ENCODE measurements at places on chromosomes 5 and 9.

- no peak for DNase-seq
Observed at GRCh38 chr5:120037451-120037850, 408.1 kb downstream of the FAM170A start.

DNA sequence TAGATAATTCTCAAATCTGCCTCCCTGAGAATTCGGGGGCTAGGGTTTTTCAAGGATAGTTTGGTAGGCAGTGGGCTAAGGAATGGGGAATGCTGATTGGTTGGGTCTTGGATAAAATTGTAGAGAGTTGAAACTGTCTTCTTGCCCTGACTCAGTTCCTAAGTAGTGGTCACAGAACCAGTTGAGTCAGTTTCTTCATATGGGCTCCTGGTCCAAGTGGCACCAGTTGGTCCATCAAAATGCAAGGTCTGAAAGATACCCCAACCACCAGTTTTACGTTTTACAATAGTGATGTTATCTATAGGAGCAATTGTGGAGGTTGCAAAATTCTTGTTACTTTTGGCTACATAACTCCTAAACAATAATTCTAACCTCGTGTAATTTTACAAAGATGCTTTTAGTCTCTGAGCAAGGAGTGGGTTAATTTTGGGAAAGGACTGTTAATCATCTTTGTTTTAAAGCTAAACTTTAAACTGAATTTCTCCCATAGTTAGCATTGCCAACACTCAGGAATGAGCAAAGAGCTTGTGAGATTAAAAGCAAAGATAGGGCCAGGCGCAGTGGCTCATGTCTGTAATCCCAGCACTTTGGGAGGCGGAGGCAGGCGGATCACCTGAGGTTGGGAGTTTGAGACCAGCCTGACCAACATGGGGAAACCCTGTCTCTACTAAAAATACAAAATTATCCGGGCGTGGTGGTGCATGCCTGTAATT lies 7.7 kb downstream of the CDK7 start:
- DNase-seq: no peak

GRCh38 chr5:140266471-140267200 lies 36.3 kb downstream of the PFDN1 start:
- no peak for DNase-seq

DNA sequence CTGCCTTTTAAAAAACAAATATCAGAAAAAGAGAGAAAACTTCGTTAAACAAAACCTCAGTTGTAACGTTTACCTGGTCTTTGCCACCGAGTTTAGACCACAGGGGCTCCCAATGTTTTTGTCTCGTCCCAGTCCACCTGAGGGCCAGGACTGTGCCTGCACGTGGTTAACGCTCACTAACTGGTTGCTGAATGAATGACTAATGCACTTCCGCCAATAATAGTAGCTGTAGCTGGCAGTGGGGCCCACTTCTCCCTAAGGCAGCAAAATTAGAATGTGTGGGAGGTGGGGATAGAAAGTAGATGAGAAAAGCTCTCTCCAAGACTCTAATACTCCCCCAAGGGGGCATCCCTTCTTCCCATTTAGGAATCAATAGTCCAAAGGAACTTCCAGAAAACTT lies 29.1 kb upstream of the MED27 start:
- DNase-seq: no peak

DNA sequence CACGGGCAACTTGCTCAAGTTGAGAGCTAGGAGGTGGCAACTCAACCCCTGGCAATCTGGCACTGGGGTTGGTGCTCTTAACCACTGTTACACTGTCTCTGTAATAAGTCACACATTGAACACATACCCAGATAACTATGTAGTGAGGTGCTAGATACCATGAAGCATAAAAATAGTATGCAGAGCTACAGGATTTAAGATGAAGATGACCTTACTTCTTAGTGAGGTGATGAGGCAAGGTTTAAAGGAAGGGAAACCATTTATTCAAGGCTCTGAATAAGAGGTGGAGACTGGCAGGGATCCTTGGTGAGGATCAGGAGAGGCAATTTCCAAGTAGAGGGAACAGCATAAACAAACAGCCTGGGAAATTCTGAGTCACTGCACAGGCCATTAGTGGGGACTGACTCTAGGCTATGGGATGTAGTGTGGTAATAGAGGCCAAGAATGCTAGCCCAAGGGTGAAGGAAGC lies 67.6 kb upstream of the NR3C1 start:
- no peak for DNase-seq

DNA sequence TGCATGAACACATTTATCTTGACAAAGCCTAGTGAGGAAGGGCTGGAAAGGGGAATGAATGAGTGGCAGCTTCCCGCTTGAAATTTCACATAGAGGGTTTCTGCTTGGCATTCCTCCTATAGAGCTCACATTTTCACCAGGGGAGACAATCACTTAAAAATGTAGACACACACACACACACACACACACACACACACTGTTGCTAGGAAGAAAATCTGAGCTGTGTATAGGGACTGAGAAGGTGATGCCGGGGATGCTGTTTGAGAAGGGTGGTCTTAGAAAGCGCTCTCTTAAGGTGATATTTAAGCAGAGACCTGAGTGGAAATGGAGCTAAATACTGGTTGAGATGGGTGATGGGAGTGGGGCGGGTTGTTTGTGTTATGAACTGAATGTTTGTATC lies 70.4 kb downstream of the LRRC70 start:
- DNase-seq: no peak

DNA sequence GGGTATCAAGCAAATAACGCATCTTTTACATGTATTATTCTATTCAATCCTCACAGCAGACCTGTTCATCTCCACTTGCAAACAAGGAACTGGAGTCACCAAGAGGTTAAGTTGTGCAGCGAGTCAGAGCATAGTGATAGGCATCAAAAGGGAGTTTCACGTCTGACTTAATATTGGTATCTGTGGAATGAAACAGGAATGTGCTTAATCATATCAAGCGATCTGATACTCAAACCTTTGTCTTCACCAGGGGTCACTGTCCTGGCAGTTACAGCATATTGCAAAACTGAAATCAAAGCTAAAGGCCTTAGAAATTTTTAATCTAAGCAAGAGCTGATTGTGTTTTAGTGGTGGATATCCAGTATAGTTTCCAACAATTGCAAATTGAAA lies 271.6 kb downstream of the PLK2 start:
- peak; percentile 61 for DNase-seq

Measured in muscle of back (tissue), 13 donors.